ENCODE measurements at places on chromosomes 5 and 9. TPM values are rescaled to one million over a fixed set of nuclear protein-coding genes. Genes with fewer than 3 reads are reported as not detected.

DNA sequence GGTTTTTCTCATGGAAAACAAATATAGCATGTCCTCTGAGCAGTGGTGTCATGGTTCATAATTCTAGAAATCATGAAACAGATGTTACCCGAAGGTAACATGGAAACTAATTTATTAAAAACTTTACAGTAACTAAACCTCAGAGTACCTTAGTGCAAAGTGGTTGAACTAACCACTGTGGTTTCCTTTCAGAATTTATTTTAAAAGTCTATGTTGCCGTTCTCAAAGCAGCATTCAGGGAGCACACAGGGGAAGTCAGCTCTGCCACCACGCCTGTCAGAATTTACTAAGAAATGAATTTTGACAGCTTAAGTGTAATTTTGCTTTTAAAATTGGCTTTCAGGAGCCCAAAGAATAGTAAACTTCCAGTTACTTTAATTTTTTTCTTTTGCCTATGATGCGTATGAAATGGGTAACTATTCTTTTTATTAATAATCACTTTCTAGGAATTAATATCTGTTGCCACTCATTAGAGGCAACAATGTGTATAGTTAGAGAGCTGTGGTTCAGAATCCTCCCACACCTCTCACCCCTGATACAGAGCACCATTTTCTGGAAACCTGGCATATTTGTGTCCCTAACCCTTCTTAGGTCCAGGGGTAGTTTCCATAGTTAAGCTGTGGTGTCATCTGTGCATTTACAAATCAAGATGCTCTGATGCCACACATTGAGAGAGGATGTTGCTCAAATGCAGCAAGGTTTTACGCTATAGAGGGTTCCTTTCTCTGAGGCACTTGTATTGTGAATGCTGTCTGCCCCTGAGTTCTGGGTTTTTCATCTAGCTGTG is 202.6 kb downstream of the ZSWIM6 start:
- no peak for DNase-seq

DNA sequence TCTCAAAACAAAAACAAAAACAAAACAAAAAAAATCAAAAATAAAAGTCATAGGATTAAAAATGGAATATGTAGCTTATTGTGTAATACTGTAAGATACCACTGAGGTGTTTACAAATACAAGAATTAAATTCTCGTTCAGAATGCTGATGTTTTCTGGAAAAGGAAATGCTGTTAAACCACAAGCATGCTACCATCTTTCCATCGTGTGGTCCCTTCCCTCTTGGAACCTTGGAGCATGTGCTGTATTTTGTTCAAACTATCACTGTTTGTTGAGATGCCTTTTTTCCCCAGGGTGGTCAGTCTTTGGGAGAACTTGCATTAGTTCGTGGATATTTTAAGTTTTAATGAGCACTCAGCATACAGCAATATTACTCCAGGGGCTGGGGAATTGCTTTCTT is 39.7 kb downstream of the SUB1 start:
- no peak for DNase-seq

DNA sequence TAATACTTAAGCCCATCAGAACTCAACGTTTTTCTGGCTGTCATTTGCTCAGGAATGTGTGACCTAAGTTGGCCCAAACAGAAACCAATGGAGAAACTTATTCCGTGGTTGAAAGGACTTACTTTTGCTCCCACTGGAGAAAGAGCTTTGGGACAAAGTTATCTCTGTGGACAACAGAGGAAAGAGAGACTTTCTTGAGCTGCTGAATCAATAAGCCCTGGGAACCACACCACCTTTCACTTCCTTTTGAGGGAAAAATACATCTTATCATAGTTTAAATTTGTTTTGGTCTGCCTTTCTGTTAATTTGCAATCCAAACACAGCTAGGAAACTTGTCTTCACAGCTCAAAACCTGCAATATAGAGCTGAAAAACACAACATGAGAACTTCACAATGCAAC is 62.8 kb upstream of the VCAN start:
- no peak for DNase-seq

IFNA17 gene
- total RNA-seq: not detected

GRCh38 chr9:128540634-128541360 is 11.6 kb upstream of the SPTAN1 start:
- DNase-seq: no peak

- peak; percentile 64 for DNase-seq
These were observed 509.1 kb downstream of the RASEF start for GRCh38 chr9:82553654-82554366.

PCDHB12 gene
- total RNA-seq: 0.15 TPM

GRCh38 chr5:163306421-163306820 is 131.0 kb upstream of the CCNG1 start:
- peak; percentile 57 for DNase-seq

SLC36A3 gene
- not detected for total RNA-seq

DNA sequence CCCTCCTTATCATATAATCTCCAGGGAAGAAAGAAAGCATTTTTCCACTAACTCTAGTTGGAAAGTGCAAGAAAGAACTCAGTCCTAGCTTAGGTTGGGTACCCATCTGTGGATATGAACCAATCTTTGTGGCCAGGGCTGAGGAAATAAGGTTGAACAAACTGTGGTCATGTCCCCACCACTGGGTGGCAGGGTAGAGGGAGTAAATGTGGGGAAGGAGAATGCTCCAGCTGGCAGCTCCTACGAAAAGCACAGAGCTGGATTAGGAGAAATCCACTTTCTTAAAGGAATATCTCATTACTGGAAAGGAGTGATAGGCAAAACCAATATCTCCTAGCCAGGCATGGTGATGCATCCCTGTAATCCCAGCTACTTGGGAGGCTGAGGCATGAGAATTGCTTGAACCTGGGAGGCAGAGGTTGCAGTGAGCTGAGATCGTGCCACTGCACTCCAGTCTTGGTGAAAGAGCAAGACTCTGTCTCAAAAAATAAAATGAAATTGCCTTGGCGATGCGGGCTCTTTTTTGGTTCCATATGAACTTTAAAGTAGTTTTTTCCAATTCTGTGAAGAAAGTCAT is 175.1 kb downstream of the CCDC192 start:
- peak; percentile 80 for DNase-seq

DNA sequence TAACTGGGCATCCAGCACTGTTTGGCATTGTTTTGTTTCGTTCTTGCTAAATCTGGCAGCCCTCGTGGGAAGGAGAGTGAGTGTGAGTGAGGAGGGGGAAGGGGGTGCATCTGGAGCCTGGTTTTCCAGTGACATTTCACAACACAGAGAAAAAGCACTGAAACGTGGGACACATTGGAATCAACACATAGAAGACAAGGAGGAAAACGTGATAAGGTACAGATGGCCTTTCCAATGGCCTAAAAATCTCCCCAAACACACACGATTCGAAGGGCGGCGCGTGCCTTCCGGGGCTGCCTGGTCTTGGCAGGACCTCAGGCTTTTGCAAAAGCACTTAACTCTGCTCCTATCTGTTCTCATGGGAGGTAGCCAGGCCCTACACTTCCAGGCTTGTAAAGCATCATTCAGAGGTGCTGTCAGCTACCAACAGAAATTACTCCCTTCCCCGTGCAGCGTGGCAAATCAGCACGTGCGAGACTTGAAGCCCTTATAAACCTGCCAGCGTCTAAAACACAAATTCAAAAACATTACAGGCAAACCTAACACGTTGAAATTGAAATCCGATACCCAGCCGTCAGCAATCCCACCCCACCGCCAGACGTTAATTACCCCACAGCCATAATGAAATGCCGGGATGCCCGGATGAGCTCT is 129.4 kb downstream of the OLFM1 start:
- DNase-seq: no peak
